T-helper 17 cell (primary cell): ENCODE measurements at places on chromosomes 11 and 22. TPM values are rescaled to one million over a fixed set of nuclear protein-coding genes. Genes with fewer than 3 reads are reported as not detected.

HBB gene
- total RNA-seq: not detected

PATE2 gene
- total RNA-seq: not detected

RAG1 gene
- total RNA-seq: 0.27 TPM

TMEM191B gene
- not detected for total RNA-seq

DLG2 gene
- total RNA-seq: 2.2 TPM

OTOG gene
- not detected for total RNA-seq

PNPLA5 gene
- not detected for total RNA-seq

APOL1 gene
- total RNA-seq: 15.0 TPM

TIMM10 gene
- 17.0 TPM for total RNA-seq

IGSF9B gene
- 52.9 TPM for total RNA-seq

ETS1 gene
- total RNA-seq: 745 TPM

RAB36 gene
- 1.1 TPM for total RNA-seq

CD3E gene
- 511 TPM for total RNA-seq

TMEM218 gene
- total RNA-seq: 7.0 TPM

MRGPRX3 gene
- not detected for total RNA-seq

RIMBP3C gene
- 1.2 TPM for total RNA-seq

DCHS1 gene
- total RNA-seq: 1.8 TPM

DEFB131B gene
- total RNA-seq: not detected

BEST1 gene
- 0.35 TPM for total RNA-seq

GUCD1 gene
- 96.3 TPM for total RNA-seq

MRPL23 gene
- 35.1 TPM for total RNA-seq

EFCAB6 gene
- 0.16 TPM for total RNA-seq

ELFN2 gene
- 0.10 TPM for total RNA-seq

PGA5 gene
- total RNA-seq: not detected

OR52A1 gene
- not detected for total RNA-seq

RIBC2 gene
- 2.4 TPM for total RNA-seq

CLDN5 gene
- total RNA-seq: 20.0 TPM

BTG4 gene
- total RNA-seq: not detected

VSIG10L2 gene
- total RNA-seq: not detected

MMP26 gene
- total RNA-seq: not detected

CSF2RB gene
- total RNA-seq: 8.0 TPM

C22orf31 gene
- total RNA-seq: not detected

BATF2 gene
- not detected for total RNA-seq

CRYAB gene
- total RNA-seq: not detected

CYP2D6 gene
- 5.9 TPM for total RNA-seq

PRDM11 gene
- 6.5 TPM for total RNA-seq

PRG2 gene
- total RNA-seq: 0.92 TPM

TSPAN18 gene
- 93.2 TPM for total RNA-seq

MUC2 gene
- not detected for total RNA-seq

HTR3A gene
- total RNA-seq: not detected

FOLR3 gene
- total RNA-seq: not detected

PIWIL4 gene
- 1.3 TPM for total RNA-seq

TTC36 gene
- total RNA-seq: not detected

WNT7B gene
- not detected for total RNA-seq
